ENCODE measurements at places on chromosomes 3 and 15. TPM values are rescaled to one million over a fixed set of nuclear protein-coding genes. Genes with fewer than 3 reads are reported as not detected.

Gene C3orf22
- not detected for total RNA-seq

Gene CLDN16
- total RNA-seq: not detected

Gene GAP43
- not detected for total RNA-seq

Gene DPPA2
- total RNA-seq: not detected

Gene LIPC
- not detected for total RNA-seq

Gene CSTA
- 0.22 TPM for total RNA-seq

Gene GUCA1C
- total RNA-seq: not detected

Gene SQOR
- 3.9 TPM for total RNA-seq

Gene TLR9
- total RNA-seq: under 0.01 TPM

Gene VILL
- 15.3 TPM for total RNA-seq

All from placental epithelial cell (primary cell).